Activated naive CD4-positive, alpha-beta T cell treated with anti-CD3 and anti-CD28 coated beads, Interleukin-2, amount 10 ng/mL, durations not matched to agents 7 days and 5 days (primary cell): ENCODE measurements at places on chromosomes 3 and 15.

DNA sequence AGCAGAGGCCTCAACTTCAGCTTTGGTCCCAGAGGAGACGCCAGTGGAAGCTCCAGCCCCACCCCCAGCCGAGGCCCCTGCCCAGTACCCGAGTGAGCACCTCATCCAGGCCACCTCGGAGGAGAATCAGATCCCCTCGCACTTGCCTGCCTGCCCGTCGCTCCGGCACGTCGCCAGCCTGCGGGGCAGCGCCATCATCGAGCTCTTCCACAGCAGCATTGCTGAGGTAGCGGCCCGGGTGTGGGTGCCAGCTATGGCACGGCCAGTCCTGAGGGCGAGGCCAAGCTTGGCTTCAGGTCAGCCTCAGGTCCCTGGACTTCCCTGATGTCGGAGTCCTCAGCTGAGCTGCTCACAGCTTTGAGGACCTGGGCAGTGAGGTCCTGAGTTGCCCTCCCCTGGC is 5.7 kb upstream of the STAB1 start:
- peaks cover 2% of the 10 kb centered on the region for H3K4me1 ChIP-seq
- peaks cover 21% of the 10 kb centered on the region for H3K36me3 ChIP-seq
- H3K27me3 ChIP-seq: peaks cover 2% of the 10 kb centered on the region
- H3K4me3 ChIP-seq: no peak overlapping the region

- no peak overlapping the region for H3K27ac ChIP-seq
- H3K4me1 ChIP-seq: no peaks in the 10 kb centered on the region
- no peak for DNase-seq
- H3K27me3 ChIP-seq: no peaks in the 10 kb centered on the region
Measured at GRCh38 chr3:154799800-154800199, 280.3 kb upstream of the MME start.

DNA sequence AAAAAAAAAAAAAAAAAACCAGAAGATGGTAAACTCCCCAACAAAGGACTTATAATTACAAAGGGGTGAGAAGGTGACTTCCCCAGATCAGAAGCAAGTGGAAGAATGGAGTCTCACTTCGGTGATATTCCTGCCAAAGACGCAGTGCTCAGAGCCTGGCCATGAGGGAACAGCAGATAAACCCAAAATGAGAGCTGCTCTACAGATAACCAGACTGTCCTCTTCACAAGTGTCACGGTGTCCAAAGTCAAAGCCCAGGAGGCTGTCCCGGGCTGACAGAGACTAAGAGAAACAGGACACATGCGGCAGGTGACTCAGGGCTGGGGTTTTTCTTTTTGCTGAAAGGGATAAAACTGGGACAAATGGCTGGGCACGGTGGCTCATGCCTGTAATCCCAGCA is 48.8 kb downstream of the HMCES start:
- H3K27me3 ChIP-seq: peaks cover 27% of the 10 kb centered on the region
- no peak for DNase-seq
- no peak overlapping the region for H3K4me3 ChIP-seq

DNA sequence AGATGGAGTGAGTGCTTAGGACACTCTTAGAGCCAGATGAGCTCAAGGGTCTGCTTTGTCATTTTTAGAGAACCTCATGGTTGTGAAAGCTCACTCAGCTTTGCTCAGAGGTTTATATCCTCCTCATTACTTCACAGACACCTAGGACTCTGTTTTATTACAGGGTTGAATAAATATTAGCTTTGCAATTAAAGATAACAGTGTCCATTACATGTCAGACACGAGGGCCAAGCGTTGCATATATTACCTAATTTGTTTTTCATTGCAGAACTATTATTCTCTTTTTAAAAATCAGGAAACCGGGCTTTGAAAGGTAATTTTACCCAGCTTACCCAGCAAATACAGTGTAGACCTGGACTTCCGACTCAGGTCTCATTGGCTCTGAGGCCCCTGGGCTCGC is 16.1 kb downstream of the MAP6D1 start:
- no peak overlapping the region for H3K27ac ChIP-seq
- H3K4me1 ChIP-seq: peaks cover under 1% of the 10 kb centered on the region
- no peaks in the 10 kb centered on the region for H3K27me3 ChIP-seq
- H3K36me3 ChIP-seq: peaks cover 44% of the 10 kb centered on the region
- no peak for DNase-seq
- no peak overlapping the region for H3K4me3 ChIP-seq

DNA sequence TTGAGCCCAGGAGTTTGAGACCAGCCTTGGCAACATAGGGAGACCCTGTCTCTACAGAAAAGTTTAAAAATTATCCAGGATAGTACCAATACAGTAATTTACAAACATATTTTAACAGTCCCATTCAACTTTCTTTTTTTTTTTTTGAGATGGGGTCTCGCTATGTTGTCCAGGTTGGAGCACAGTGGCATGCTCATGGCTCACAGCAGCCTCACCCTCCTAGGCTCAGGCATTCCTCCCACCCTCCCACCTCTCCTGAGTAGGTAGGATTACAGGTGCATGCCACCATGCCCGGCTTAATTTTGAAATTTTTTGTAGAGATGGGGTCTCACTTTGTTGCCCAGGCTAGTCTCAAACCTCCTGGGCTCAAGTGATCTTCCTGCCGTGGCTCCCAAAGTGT is 12.5 kb upstream of the MAP6D1 start:
- no peak overlapping the region for H3K27ac ChIP-seq
- H3K27me3 ChIP-seq: no peaks in the 10 kb centered on the region
- no peaks in the 10 kb centered on the region for H3K4me1 ChIP-seq
- DNase-seq: no peak
- peaks cover 28% of the 10 kb centered on the region for H3K36me3 ChIP-seq

- H3K4me1 ChIP-seq: peaks cover 19% of the 10 kb centered on the region
- H3K4me3 ChIP-seq: no peak overlapping the region
- H3K27ac ChIP-seq: no peak overlapping the region
- peaks cover 8% of the 10 kb centered on the region for H3K27me3 ChIP-seq
- no peaks in the 10 kb centered on the region for H3K36me3 ChIP-seq
Measured at GRCh38 chr15:58952751-58953150, 19.3 kb upstream of the SLTM start.

DNA sequence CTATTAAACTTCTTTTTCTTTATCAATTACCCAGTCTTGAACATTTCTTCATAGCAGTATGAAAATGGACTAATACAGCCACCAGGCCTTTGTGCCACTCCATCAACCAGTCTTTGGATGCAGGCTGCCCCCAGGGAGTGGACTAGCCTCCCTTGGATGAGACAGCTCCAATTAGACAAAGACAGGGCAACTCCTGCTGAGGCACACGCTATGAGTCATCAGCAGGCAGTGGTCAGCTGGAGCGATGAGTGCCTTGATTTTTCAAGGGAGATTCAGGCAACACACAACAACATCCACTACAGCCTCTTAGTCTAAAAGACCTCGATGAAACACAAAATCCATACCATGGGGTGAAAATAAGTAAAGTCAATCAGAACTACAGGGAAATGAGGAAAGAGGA is 160.1 kb downstream of the ARRDC4 start:
- H3K27ac ChIP-seq: no peak overlapping the region
- H3K27me3 ChIP-seq: no peaks in the 10 kb centered on the region
- no peaks in the 10 kb centered on the region for H3K4me1 ChIP-seq
- H3K4me3 ChIP-seq: no peak overlapping the region
- H3K36me3 ChIP-seq: no peaks in the 10 kb centered on the region

GRCh38 chr3:31246293-31247062 is 286.2 kb upstream of the STT3B start:
- H3K27ac ChIP-seq: no peak overlapping the region
- no peak overlapping the region for H3K4me3 ChIP-seq

DNA sequence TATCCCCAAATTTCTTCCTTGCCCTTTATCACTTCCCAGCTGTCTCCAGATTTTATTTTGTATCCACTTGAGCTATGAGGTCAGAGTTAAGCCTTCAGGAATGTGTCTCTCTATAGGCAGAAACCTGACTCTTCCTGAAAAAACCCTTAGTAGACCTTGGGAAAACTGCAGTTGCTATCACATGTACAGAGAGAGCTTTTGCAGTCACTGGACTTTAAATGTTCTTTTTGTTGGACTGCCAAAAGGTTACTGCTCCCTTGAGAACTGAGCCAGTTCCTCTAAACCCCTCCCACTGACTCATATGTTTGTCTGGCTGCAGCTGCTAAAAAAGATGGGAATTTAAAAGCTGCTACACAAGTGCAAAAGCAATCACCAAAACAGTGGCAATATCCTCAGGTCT is 169.1 kb upstream of the CCDC54 start:
- peaks cover 4% of the 10 kb centered on the region for H3K27me3 ChIP-seq
- H3K36me3 ChIP-seq: no peaks in the 10 kb centered on the region

- DNase-seq: no peak
- no peak overlapping the region for H3K27ac ChIP-seq
- H3K36me3 ChIP-seq: no peaks in the 10 kb centered on the region
Measured at GRCh38 chr3:176987901-176988650, 209.2 kb downstream of the TBL1XR1 start.

DNA sequence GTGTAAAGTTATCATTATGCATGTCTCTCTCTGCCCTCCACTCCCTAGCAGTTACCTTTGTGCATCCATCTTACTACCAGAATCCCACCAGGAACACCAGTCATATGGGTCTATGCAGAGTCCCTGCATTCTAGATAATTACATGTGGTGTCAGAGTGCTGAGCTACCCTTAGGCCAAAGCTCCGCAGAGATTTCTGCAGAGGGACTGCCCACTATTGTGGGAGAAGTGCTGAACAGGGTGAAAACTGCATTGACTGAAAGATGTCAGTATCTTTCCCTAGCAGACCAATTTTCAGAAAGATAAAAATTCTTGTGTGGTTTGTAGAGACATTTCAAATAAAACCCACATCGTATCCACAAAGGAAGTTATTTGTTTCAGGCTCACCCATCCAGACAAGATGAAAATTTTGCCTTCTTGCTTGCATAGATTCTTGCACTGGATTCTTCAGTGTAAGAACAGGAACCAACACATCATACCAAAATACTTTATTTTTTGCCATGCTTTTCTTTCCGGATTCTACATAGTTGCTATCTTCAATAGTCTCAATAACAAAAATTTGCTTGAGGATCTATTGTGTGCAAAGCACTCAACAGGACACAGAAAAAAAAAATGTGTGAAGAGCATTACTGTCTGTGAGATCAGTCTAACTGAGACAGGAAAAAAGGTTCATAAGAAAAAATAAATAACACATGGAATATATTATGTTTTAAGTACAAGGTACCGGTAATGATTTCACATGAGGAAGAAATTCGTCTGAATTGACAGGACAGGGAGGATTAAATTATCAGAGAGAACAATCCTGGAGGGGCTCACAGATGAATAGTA is 32.0 kb upstream of the CCDC80 start:
- peak overlapping the region; percentile 2 for H3K4me3 ChIP-seq
- H3K27ac ChIP-seq: peak overlapping the region; percentile 86
- peaks cover 81% of the 10 kb centered on the region for H3K4me1 ChIP-seq
- peaks cover 10% of the 10 kb centered on the region for H3K27me3 ChIP-seq
- no peak for DNase-seq

- H3K4me1 ChIP-seq: no peaks in the 10 kb centered on the region
- H3K36me3 ChIP-seq: no peaks in the 10 kb centered on the region
- no peak overlapping the region for H3K27ac ChIP-seq
- H3K4me3 ChIP-seq: no peak overlapping the region
- no peaks in the 10 kb centered on the region for H3K27me3 ChIP-seq
- DNase-seq: no peak
Measured at GRCh38 chr15:54007256-54007655, 29.0 kb downstream of the UNC13C start.

DNA sequence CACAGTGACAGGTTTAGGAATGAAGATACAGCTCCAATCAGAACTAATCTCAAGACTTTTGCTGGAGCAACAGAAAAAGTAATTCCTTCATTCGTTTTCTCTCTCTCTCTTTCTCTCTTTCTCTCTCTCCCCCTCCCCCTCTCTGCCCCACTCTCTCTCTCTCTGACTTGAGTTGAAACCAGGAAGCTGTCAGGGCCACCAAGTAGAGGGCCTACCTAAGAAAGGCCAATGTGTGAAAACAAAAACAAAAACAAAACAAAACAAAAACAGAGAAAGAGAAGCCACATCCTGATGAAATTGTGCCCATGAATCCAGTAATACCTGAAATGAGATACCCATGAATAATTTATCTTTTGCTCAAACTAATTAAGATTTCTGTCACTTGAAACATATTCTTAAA is 72.9 kb downstream of the ATP8B4 start:
- H3K4me3 ChIP-seq: no peak overlapping the region
- no peak overlapping the region for H3K27ac ChIP-seq
- H3K27me3 ChIP-seq: no peaks in the 10 kb centered on the region
- H3K36me3 ChIP-seq: no peaks in the 10 kb centered on the region
- peaks cover 3% of the 10 kb centered on the region for H3K4me1 ChIP-seq

GRCh38 chr15:29711531-29711930 is 110.7 kb downstream of the TJP1 start:
- H3K4me3 ChIP-seq: no peak overlapping the region
- H3K27ac ChIP-seq: no peak overlapping the region
- DNase-seq: no peak

DNA sequence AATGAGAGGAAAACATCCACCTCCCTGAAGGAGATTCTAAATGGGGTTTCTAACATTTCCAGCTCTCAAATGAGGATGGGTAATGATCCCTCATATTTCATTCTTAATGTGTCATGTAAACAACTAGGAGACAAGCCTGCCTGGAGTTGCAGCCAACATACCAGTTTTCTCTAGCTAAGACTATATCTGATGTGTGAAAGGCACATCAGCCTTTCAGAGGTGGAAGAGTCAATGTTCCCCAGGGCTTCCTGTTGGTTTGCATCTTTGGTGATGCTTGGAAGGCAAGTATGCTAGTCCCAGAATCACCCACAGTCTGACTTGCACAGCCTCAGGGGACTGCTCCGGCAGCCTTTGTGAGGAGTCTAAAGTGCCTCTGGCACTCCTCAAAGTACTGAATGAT is 921.2 kb downstream of the SQOR start:
- no peaks in the 10 kb centered on the region for H3K36me3 ChIP-seq
- no peak overlapping the region for H3K4me3 ChIP-seq
- no peak for DNase-seq

DNA sequence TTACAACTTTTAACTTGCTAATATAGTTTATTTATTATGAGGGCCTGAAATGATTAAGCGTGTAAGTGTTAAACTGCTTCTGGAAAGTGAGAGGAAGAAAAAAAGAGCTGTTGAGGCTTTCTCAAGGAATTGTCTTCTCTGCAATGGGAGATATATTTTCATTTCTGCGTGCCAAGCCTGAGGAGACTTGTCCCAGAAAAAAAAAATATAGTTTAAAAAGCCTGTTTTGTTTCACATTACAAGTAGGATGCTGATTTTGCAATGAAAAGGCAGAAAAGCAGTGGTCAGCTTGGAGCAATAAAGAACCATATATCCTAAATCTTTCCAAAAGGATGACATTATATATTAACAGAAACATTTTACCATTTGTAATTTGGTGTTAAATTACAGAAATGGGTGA is 115.5 kb downstream of the GMNC start:
- no peak overlapping the region for H3K27ac ChIP-seq
- no peak overlapping the region for H3K4me3 ChIP-seq
- H3K4me1 ChIP-seq: no peaks in the 10 kb centered on the region
- peaks cover under 1% of the 10 kb centered on the region for H3K27me3 ChIP-seq
